ENCODE measurements at places on chromosomes 4 and X.

DNA sequence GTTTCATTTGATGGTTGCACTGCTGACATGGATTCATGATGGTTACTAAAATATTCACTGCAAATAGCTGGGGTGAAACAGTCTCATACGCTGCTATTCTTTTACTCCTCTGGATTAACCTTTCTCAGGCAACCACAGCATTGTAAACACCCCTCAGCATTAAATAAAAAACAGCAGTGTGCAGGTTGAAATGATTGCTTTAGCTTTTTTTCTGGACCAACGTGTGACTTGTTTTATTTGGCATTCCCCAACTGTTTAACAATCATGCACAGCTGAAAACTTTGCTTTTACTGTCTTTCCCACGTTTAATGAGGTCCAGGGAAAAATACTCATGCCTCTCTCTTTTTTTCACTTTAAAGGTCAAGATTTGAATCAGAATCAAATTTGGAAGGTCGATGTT lies 490.8 kb downstream of the RAPGEF2 start:
- DNase-seq, result no peak

GRCh38 chrX:50627696-50628095 lies 157.1 kb upstream of the DGKK start:
- DNase-seq, result no peak

DNA sequence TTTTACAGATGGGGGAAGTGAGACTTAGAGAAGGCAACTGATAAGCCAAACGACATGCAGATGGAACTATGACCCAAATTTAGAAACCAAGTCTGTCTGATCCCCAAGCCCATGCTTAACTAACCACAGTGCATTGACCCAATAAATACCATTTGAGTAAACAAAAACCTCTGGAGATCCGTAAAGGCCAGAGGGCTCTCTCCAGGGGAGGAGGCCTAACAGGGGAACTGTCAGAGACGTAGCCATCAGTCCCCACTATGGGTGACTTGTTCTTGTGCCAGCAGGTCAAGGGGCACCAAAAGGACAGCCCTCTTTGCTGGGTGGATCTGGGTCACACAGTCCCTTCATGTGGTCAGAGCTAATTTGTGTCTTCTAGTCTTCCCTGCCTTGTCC lies 420.2 kb downstream of the BCOR start:
- DNase-seq, result no peak

GRCh38 chr4:22508376-22508775 lies 7.5 kb downstream of the ADGRA3 start:
- DNase-seq, result no peak

GRCh38 chr4:89797117-89797516 lies 39.8 kb downstream of the SNCA start:
- no peak for DNase-seq

GRCh38 chr4:108351791-108352190 lies 183.1 kb upstream of the LEF1 start:
- no peak for DNase-seq

DNA sequence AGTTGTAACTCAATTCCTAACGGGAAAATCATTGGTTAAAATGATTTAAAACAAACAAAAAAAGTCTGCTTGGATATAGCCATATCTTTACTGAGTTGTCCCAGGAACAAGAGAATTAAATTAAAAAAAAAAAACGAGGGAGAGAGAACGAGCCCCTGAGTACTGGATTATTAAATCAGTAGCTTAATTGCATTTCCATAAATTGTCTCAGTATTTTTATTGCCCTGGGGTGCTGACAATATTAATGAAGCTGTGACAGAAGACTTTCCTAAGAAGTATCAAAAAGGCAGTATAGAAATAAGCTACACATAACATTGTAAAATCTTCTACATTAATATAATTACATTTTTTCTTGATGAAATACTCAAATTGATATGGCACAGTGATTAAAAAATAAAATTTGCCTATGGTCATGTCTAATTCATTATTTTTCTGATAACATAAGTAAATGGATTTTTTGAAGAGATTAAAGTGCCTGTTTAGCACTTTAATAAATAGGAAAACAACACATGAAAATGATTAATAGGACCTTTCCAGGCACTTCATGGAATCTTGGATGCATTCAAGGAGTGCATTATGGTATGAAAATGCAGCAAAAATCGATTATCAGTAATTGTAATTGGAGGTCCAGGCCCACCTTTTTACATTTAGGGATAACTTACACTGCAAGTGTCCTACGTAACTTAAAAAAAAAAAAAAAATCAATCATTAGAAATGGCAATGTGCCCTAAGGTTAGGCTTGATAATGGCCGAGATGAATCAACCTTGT lies 2233.4 kb downstream of the ARAP2 start:
- DNase-seq, result no peak

All from HTR-8/SVneo (cell line).